Stimulated activated CD4-positive, alpha-beta T cell treated with anti-CD3 and anti-CD28 coated beads, Interleukin-15, amount 100 ng/mL, for 1 hour (primary cell): ENCODE measurements at places on chromosomes 2 and 18.
A peak's percentile ranks its signal among the peaks of the same experiment; 100 is the strongest.

GRCh38 chr2:148557844-148558436 is 86.6 kb upstream of the EPC2 start:
- DNase-seq: no peak

- no peak for DNase-seq
Observed at GRCh38 chr18:49755489-49755888, 57.8 kb downstream of the ACAA2 start.

DNA sequence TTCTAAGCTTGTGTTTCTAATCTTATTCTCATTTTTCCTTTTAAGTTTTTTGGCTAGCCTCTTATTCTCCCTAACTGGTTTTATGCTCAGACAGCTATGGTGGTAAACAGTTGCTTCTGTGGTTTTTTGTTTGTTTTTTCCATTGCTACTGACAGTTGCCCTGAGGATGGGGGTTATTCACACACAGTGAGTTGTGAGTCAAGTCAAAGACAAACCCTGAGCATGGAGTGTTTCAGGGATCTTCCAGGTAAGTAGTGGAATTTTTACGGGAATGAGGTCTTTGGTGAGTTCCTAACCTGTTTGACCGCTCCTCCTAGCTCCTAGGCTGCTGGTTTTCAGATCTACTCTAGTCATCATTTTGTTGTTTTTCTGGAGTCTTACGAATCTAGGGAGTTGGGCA is 162.8 kb downstream of the ZNF407 start:
- no peak for DNase-seq

DNA sequence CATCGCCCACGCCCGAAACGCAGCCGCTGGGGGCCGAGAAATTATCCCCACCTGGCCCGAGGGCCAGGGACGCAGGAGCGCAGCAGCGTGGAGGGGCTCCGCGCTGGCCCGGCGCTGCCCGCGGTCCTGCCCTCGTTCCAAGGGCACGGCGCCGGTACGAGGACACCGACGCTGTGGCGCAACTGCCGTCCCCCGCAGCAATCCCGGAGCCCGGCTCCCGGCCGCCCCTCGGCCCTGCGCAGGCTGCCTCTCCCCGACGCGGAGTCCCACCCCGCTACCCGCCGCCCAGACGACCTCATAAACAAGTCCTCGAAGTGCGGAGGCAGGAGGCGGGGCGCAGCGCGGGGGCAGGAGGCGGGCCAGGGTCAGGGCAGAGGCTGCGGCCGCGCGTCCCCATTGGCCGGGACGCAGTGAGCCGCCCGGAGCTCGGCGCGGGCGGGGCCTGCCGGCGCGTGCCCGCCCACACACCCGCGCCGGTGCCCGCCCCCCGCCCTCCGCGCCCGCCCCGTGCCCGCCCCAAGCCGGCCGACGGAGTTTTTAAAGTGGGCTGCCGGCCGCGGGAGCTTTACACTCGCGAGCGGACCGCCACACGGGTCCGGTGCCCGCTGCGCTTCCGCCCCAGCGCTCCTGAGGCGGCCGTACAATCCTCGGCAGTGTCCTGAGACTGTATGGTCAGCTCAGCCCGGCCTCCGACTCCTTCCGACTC is at the start of gene EPAS1:
Gene EPAS1 (plus strand): TSS at position 568 of the 706 bp plus-strand sequence. CDS start 505 bp downstream, outside the sequence.
- DNase-seq: peak; percentile 61

DNA sequence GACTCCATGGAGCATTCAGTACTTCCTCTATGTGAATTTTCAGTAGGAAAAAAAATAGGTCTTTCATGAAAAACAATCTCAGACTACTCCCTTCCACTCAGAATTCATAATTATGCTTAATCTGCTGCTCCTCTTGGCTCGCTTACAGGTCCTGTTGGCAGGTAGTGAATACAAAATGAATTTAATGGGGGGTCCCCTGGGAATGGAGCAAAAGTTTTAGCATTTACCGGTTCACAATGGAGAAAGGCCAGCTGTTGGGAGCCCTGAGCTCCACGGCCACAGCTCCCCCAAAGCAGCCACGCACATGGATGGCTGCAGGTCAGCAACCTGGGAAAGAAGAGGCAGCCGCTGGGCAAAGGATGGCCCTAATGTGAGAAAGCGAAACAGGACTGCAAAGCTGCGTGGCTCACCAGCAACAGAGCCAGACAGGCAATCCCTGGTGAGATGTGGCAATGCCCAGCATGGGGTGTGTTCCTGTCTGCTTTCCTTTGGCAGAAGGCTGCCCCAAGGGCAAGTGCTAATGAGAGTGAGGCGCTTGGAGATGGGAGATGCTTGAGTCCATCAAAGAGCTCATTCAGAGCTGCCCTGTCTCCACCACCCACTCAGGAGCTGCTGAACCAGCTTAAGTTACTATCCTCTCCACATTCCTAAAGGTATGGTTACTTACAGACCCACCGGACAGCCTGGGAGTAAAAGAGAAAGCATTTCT is 447.4 kb downstream of the EPHA4 start:
- no peak for DNase-seq

- DNase-seq: no peak
Observed at GRCh38 chr2:219384083-219384713, 3.5 kb downstream of the DNPEP start.

- no peak for DNase-seq
Observed at GRCh38 chr2:85531589-85531988, 7.4 kb upstream of the MAT2A start.
